Body of pancreas (tissue), 4 donors: ENCODE measurements at places on chromosomes 7 and 10. TPM values are rescaled to one million over a fixed set of nuclear protein-coding genes. Genes with fewer than 3 reads are reported as not detected.

- no peaks in the 10 kb centered on the region for H3K4me1 ChIP-seq
- H3K27me3 ChIP-seq = no peaks in the 10 kb centered on the region
- no peak overlapping the region for H3K4me3 ChIP-seq
- no peak overlapping the region for H3K27ac ChIP-seq
- no peaks in the 10 kb centered on the region for H3K36me3 ChIP-seq
These were observed 190.4 kb downstream of the AHR start for GRCh38 chr7:17488829-17489228.

- peaks cover 7% of the 10 kb centered on the region for H3K4me1 ChIP-seq
- no peak overlapping the region for H3K4me3 ChIP-seq
- H3K36me3 ChIP-seq = no peaks in the 10 kb centered on the region
- H3K27ac ChIP-seq = no peak overlapping the region
- H3K27me3 ChIP-seq = no peaks in the 10 kb centered on the region
These were observed 26.9 kb downstream of the BLVRA start for GRCh38 chr7:43785420-43785819.

- H3K36me3 ChIP-seq = no peaks in the 10 kb centered on the region
- H3K4me1 ChIP-seq = no peaks in the 10 kb centered on the region
- no peaks in the 10 kb centered on the region for H3K27me3 ChIP-seq
- no peak overlapping the region for H3K27ac ChIP-seq
- no peak overlapping the region for H3K4me3 ChIP-seq
- no peak for DNase-seq
These were observed 960.3 kb upstream of the LRRN3 start for GRCh38 chr7:110130669-110131068.

DNA sequence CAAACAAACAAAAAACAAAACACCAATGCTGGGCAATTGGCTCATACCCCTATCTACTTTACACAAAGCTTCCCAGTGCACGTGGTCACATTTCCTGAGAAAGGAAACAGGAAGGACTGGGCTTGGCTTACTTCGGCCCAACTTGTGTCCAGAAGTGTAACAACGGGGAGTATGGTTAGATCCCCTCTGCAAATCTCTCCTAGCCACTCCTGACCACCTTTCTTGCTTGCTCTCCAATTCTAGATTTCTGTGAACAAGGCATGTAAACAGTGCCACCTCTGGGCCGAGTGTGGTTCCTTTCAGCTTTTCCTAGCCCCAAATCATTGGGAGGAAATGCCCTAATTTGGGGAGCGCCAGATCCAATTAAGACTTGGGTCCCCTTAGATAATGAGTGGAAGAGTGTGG, 21.0 kb upstream of the FRAT2 start:
- DNase-seq = peak; percentile 27
- no peaks in the 10 kb centered on the region for H3K4me1 ChIP-seq
- H3K27me3 ChIP-seq = no peaks in the 10 kb centered on the region
- H3K27ac ChIP-seq = no peak overlapping the region

GRCh38 chr7:137484326-137484725, 140.8 kb upstream of the PTN start:
- no peak for DNase-seq
- H3K27ac ChIP-seq = no peak overlapping the region
- H3K27me3 ChIP-seq = no peaks in the 10 kb centered on the region
- H3K36me3 ChIP-seq = no peaks in the 10 kb centered on the region
- no peak overlapping the region for H3K4me3 ChIP-seq

DNA sequence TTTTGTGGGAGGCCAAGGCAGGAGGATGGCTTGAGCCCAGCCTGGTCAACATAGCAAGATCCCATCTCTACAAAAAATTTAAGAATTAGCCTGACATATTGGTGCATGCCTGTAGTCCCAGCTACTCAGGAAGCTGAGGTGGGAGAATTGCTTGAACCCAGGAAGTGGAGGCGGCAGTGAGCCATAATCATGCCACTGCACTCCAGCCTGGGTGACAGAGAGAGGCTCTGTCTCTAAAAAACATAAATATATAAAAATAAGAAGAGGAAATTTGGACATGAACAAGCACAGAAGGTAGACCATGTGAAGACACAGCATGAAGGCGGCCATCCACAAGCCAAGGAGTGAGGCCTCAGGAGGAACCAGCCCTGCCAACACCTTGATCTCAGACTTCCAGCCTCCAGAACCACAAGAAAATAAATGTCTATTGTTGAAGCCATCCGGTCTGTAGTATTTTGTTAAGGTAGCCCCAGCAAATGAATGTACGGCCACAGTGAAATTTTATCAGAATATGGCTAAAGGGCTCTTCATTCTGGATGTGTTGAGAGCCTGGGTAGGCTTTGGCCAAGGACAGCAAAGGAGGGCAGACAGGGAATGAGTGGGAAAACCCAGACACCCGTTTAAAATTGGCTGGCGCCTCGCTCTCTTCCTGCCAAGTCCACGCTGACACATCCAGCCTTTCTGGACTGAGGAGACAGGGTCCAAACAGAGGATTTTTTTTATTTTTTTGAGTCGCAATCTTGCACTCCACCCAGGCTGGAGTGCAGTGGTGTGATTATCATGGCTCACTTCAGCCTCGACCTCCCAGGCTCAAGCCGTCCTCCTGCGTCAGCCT, 12.9 kb upstream of the GRID2IP start:
- H3K36me3 ChIP-seq = no peaks in the 10 kb centered on the region
- no peak for DNase-seq
- H3K27me3 ChIP-seq = no peaks in the 10 kb centered on the region
- H3K4me3 ChIP-seq = no peak overlapping the region
- no peak overlapping the region for H3K27ac ChIP-seq

The MAGI2 gene
- 10.5 TPM for total RNA-seq

The GRID2IP gene
- total RNA-seq = 1.0 TPM

The CACNB2 gene
- 12.5 TPM for total RNA-seq

The TDRD1 gene
- 0.78 TPM for total RNA-seq

The CNPY1 gene
- not detected for total RNA-seq
